Chondrocyte (in vitro differentiated cells): ENCODE measurements at places on chromosomes 7 and 10.
A peak's percentile ranks its signal among the peaks of the same experiment; 100 is the strongest.

- no peaks in the 10 kb centered on the region for H3K36me3 ChIP-seq
- H3K4me3 ChIP-seq, result no peak overlapping the region
- no peak overlapping the region for H3K27ac ChIP-seq
- no peaks in the 10 kb centered on the region for H3K4me1 ChIP-seq
- no peak for DNase-seq
- peaks cover 29% of the 10 kb centered on the region for H3K27me3 ChIP-seq
Measured at GRCh38 chr7:27438881-27439589, 196.4 kb downstream of the EVX1 start.

GRCh38 chr7:16754856-16755317 lies 1.3 kb downstream of the TSPAN13 start:
- no peak for DNase-seq
- H3K4me1 ChIP-seq, result peaks cover 21% of the 10 kb centered on the region
- H3K27me3 ChIP-seq, result no peaks in the 10 kb centered on the region

DNA sequence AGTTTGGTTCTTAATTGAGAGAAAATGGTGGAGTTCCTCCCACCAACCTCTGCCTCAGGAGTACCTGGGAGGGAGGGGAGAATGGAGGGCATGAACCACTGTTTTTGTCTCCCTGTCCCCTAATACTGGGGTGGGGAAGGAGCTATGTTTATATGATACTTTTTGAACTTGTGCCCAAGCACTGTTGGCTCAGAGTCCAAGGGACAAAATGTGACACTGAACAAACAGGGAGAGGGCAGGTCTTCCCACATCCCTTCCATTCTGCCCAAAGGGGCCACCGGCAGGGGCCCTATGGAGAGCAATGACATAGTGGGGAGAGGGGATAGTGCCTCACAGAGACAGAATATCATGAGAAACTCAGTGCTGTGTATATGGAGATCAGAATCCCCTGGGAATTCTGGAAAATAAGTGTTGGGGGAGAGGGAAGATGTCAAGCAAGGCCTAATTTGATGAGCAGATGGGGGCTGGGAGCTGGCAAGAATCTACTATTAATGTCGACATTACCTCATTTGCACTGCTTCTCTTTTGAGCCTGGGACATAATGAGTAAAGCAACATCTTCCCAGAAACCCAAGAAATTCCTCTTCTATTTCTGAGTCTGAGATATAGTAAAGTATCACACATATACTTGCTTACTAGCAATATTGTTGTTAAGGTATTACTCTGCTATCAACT lies 180.6 kb downstream of the CYP26A1 start:
- H3K36me3 ChIP-seq, result no peaks in the 10 kb centered on the region
- H3K27me3 ChIP-seq, result no peaks in the 10 kb centered on the region
- no peak overlapping the region for H3K27ac ChIP-seq
- H3K4me1 ChIP-seq, result peaks cover 10% of the 10 kb centered on the region
- no peak for DNase-seq

- H3K4me1 ChIP-seq, result peaks cover 12% of the 10 kb centered on the region
- no peak overlapping the region for H3K27ac ChIP-seq
- H3K27me3 ChIP-seq, result peaks cover 73% of the 10 kb centered on the region
- no peak for DNase-seq
- H3K4me3 ChIP-seq, result no peak overlapping the region
Measured at GRCh38 chr7:155512246-155512887, 34.0 kb downstream of the CNPY1 start.

GRCh38 chr7:31408140-31408729 lies 67.7 kb upstream of the NEUROD6 start:
- peaks cover 9% of the 10 kb centered on the region for H3K27me3 ChIP-seq
- no peak for DNase-seq
- H3K27ac ChIP-seq, result peak overlapping the region; percentile 56
- no peaks in the 10 kb centered on the region for H3K36me3 ChIP-seq
- H3K4me3 ChIP-seq, result no peak overlapping the region

- H3K27ac ChIP-seq, result peak overlapping the region; percentile 95
- no peaks in the 10 kb centered on the region for H3K36me3 ChIP-seq
- peak overlapping the region; percentile 95 for H3K4me3 ChIP-seq
- H3K27me3 ChIP-seq, result no peaks in the 10 kb centered on the region
Measured at GRCh38 chr10:50990568-50991455, 83.5 kb upstream of the PRKG1 start.

GRCh38 chr7:47573758-47574481 lies 8.0 kb downstream of the TNS3 start:
- peak overlapping the region; percentile 99 for H3K27ac ChIP-seq
- peaks cover 95% of the 10 kb centered on the region for H3K4me1 ChIP-seq
- H3K4me3 ChIP-seq, result peak overlapping the region; percentile 67
- H3K27me3 ChIP-seq, result no peaks in the 10 kb centered on the region
- H3K36me3 ChIP-seq, result peaks cover 26% of the 10 kb centered on the region

DNA sequence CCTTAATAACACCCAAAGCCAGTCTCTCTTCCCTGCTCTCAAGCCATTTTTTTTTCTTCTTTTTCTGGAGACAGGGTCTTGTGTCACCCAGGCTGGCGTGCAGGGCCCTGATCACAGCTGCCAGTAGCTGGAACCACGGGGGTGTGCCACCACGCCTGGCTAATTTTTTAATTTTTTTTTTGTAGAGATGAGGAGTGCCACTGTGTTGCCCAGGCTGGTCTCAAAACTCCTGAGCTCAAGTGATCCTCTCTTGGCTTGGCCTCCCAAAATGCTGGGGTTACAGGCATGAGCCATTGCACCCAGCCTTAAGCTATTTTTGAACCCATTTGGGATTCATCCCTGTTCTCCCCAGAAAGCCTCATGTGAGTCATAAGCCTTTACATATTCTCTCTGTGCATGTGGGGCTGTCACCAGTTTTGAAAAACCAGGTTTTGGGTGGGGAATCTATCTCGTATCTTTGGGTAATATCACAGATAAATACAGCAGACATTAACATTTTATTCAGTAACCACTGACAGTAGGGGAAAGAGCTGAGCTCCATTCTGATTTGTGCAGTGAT lies 15.5 kb downstream of the ZNF487 start:
- no peak for DNase-seq
- no peaks in the 10 kb centered on the region for H3K27me3 ChIP-seq
- no peak overlapping the region for H3K4me3 ChIP-seq
- H3K27ac ChIP-seq, result peak overlapping the region; percentile 58
- no peaks in the 10 kb centered on the region for H3K36me3 ChIP-seq

GRCh38 chr7:105454095-105454747 lies 65.5 kb upstream of the SRPK2 start:
- peaks cover 10% of the 10 kb centered on the region for H3K36me3 ChIP-seq
- H3K27ac ChIP-seq, result peak overlapping the region; percentile 32
- DNase-seq, result no peak
- H3K4me3 ChIP-seq, result no peak overlapping the region
- H3K4me1 ChIP-seq, result peaks cover 27% of the 10 kb centered on the region
- H3K27me3 ChIP-seq, result no peaks in the 10 kb centered on the region

GRCh38 chr7:156778668-156779067 lies 114.3 kb downstream of the LMBR1 start:
- H3K27ac ChIP-seq, result no peak overlapping the region
- H3K4me3 ChIP-seq, result no peak overlapping the region
- H3K4me1 ChIP-seq, result peaks cover 2% of the 10 kb centered on the region
- H3K27me3 ChIP-seq, result no peaks in the 10 kb centered on the region

DNA sequence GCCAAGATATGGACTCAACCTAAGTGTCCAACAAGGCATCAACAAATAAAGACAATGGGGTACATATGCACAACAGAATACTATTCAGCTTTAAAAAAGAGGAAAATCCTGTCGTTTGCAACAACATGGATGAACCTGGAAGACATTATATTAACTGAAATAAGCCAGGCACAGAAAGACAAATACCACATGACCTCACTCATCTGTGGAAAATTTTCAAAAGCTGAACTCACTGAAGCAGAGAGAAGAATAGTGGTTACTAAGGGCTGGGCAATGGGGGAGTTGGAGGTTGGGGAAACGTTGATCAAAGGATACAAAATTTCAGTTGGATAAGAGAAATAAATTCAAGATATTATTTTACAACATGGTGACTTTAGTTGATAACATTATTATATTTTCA lies 221.4 kb upstream of the PITRM1 start:
- H3K36me3 ChIP-seq, result peaks cover 2% of the 10 kb centered on the region
- H3K27ac ChIP-seq, result no peak overlapping the region
- H3K27me3 ChIP-seq, result peaks cover 2% of the 10 kb centered on the region
- peaks cover 29% of the 10 kb centered on the region for H3K4me1 ChIP-seq
- DNase-seq, result no peak
- H3K4me3 ChIP-seq, result no peak overlapping the region

- H3K4me1 ChIP-seq, result peaks cover 15% of the 10 kb centered on the region
- DNase-seq, result no peak
- no peak overlapping the region for H3K27ac ChIP-seq
- H3K4me3 ChIP-seq, result no peak overlapping the region
Measured at GRCh38 chr10:126243971-126244370, 144.3 kb downstream of the ADAM12 start.

GRCh38 chr10:102900006-102900405 lies 18.1 kb upstream of the CNNM2 start:
- H3K4me3 ChIP-seq, result no peak overlapping the region
- no peak for DNase-seq
- H3K36me3 ChIP-seq, result no peaks in the 10 kb centered on the region
- H3K4me1 ChIP-seq, result no peaks in the 10 kb centered on the region

GRCh38 chr7:552868-553635 lies 33.4 kb upstream of the PDGFA start:
- peaks cover 9% of the 10 kb centered on the region for H3K4me1 ChIP-seq
- H3K4me3 ChIP-seq, result no peak overlapping the region
- H3K36me3 ChIP-seq, result no peaks in the 10 kb centered on the region
- DNase-seq, result no peak

- H3K4me3 ChIP-seq, result no peak overlapping the region
- peaks cover 21% of the 10 kb centered on the region for H3K27me3 ChIP-seq
- H3K27ac ChIP-seq, result no peak overlapping the region
- no peaks in the 10 kb centered on the region for H3K4me1 ChIP-seq
Measured at GRCh38 chr10:123562811-123563580, 103.2 kb upstream of the GPR26 start.

DNA sequence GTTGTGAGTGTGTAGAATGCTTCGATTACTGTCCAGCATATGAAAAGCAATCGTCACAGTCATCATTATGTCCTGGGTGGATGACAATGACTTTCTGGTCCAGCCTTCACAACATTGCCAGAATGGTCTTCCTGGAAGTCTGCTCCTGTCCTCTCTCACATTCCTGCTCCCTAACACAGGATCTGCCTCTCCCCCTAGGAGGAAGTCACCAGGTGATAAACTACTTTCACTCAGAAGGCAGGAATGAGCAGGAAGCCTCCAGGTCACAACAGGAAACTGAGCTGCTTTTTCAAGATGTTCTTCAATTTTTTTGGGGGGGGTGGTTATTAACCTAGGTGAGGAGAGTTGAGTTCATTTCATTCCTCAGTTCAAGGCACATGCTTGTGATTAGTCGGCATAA lies 13.6 kb upstream of the GPNMB start:
- DNase-seq, result no peak
- peaks cover 13% of the 10 kb centered on the region for H3K4me1 ChIP-seq
- H3K27ac ChIP-seq, result no peak overlapping the region
- peaks cover 3% of the 10 kb centered on the region for H3K36me3 ChIP-seq
- H3K4me3 ChIP-seq, result no peak overlapping the region
- no peaks in the 10 kb centered on the region for H3K27me3 ChIP-seq

DNA sequence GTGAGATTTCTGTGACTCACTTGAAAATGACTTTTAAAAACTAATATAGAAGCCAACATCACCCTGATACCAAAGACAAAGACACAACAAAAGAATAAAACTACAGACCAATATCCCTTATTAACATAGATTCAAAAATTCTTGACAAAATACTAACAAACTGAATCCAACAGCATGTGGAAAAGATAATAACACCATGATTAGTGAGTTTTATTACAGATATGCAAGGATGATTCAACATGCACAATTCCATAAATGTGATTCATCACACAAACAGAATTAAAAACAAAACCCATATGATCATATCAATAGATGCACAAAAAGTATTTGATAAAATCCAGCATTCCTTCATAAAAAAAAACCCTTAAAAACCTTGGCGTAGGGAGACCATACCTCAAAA lies 6.5 kb downstream of the MGAM start:
- no peak overlapping the region for H3K4me3 ChIP-seq
- H3K27ac ChIP-seq, result no peak overlapping the region
- no peaks in the 10 kb centered on the region for H3K36me3 ChIP-seq
- H3K4me1 ChIP-seq, result no peaks in the 10 kb centered on the region
- peaks cover 6% of the 10 kb centered on the region for H3K27me3 ChIP-seq

DNA sequence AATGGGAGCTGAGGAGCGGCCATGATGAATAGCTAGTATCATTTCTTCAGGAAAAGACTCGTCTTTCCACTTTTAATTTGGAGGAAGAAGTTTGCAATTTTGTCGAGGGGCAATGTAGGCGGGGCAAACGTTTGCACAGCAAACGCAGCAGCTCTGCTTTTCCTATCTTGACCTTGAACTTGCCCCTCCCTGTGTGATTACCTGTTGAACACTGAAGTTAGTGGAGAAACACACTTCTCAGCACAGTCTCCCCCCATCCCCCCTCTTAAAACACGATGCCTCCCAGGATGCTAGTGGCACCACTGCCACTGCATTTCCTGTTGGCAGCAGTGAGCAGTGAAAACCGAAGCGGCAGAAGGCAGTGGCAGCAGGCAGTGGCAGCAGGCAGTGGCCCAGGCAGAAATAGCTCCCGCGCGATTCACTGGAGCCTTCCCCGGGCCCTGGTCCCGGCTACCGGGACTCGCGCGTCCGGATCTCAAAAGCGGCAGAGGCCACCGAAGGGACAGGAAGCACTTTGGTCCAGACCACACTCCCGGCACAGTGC lies at the start of gene EPDR1:
Gene EPDR1 (plus strand): TSS at position 336 of the 544 bp plus-strand sequence. CDS start 300 bp downstream, outside the sequence.
- peak within 1 kb of the TSS; percentile 85 for H3K27ac ChIP-seq
- DNase-seq, result no peak
- peaks cover 34% of the 10 kb centered on the region for H3K27me3 ChIP-seq
- peak within 1 kb of the TSS; percentile 85 for H3K4me3 ChIP-seq
- peaks cover 33% of the 10 kb centered on the region for H3K4me1 ChIP-seq

- H3K27me3 ChIP-seq, result no peaks in the 10 kb centered on the region
- H3K27ac ChIP-seq, result peak overlapping the region; percentile 98
- peaks cover 42% of the 10 kb centered on the region for H3K4me1 ChIP-seq
- peak overlapping the region; percentile 91 for H3K4me3 ChIP-seq
- no peaks in the 10 kb centered on the region for H3K36me3 ChIP-seq
Measured at GRCh38 chr7:127650847-127651555, 993 bp upstream of the SND1 start.

GRCh38 chr7:127417346-127417745 lies 24.8 kb upstream of the ZNF800 start:
- H3K4me1 ChIP-seq, result no peaks in the 10 kb centered on the region
- no peaks in the 10 kb centered on the region for H3K36me3 ChIP-seq
- H3K4me3 ChIP-seq, result no peak overlapping the region
- H3K27ac ChIP-seq, result no peak overlapping the region

GRCh38 chr7:26567266-26567665 lies 275.6 kb downstream of the SNX10 start:
- no peak for DNase-seq
- H3K4me3 ChIP-seq, result no peak overlapping the region
- H3K27me3 ChIP-seq, result peaks cover 8% of the 10 kb centered on the region
- H3K4me1 ChIP-seq, result no peaks in the 10 kb centered on the region
